ENCODE measurements at places on chromosomes 5 and 9.

DNA sequence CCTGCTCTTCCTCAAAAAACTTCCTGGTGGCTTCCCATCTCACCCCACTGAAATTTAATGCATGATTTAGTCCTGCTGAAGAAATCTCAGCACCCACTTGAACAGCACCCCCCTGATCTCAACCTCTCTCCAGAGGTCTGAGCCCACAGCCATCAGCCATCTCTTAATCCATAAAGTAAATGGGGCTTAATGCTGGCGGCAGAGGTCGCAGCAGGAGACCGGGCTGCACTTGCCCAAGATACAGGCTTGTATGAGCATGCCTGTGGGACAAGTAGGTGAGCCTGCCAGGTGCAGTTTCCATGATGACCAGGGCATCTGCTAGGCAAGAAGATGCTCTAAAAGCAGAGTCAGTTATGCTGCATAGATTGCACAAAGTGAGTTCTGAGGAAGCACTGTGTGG is 52.4 kb upstream of the CTXN3 start:
- no peak for DNase-seq

GRCh38 chr5:178348356-178349074 is 115.9 kb upstream of the PHYKPL start:
- DNase-seq: no peak

DNA sequence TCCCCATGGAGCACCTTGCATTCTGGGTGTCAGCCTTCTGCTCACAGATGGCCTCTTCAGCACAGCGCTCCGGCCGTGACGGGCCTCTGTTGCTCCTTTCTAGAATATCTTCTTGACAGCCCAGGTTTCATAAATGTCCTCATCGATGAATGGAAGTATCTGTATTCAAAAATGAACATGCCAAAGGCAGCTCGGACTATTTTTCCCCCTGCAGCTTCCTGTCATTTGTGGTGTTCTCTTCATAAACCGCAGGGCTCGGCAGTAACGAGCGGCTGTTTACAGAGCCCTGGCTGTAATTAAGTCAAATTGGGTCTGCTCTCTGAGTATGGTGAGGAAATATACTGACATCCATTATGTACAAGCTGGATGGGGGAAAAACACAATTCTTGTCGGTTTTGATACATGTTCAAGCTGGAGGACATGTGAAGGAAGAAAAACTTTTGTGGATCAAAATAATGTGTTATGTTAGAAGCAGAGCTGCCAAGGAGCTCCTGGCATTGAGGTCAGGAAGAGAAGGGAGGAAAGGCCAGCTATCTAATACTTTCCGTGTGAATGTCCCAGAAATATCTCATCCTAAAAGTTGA is 154.1 kb upstream of the CD180 start:
- DNase-seq: no peak

DNA sequence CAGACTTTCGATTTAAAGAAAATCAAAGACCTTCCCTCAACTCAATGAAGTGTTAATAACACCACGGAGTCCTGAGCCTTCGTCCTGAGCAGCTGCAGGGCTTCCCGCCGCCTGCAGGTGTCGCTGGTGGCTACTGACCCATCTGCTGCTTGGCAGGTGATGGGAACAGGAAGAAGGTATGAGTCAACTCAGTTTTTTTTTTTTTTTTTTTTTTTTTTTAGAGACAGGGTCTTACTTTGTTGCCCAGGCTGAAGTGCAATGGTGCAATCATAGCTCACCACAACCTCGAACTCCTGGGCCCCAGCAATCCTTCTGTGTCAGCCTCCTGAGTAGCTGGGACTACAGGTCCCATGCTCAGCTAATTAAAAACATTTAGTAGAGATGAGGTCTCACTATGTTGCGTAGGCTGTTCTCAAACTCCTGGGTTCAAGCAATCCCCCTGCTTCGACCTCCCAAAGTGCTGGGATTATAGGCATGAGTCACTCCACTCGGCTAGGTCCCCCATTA is 185.7 kb upstream of the IL12B start:
- peak; percentile 66 for DNase-seq

All from SJSA1 (cell line).